ENCODE measurements at places on chromosomes 7 and 10.
A peak's percentile ranks its signal among the peaks of the same experiment; 100 is the strongest.

DNA sequence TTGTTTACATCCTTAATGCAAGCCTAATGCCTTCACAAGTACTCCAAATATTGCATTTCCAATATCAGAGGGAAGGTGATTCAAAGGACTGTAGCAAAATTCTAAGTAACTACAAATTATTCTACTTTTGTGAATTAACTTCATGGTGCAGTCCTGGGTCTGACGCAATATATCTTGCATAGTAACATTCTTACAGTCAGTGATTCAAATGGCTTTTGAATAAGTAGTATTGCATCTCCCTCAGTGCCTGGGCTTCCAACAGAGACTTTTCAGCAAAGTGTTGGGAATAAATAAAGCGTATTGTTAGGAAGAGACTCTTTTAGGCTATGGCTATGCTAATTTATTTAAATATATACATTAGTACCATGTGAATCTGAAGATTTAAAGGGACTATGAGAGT lies 564.7 kb upstream of the COBL start:
- DNase-seq: no peak

- DNase-seq: no peak
These were observed 57.4 kb downstream of the ADRB1 start for GRCh38 chr10:114100848-114101741.

DNA sequence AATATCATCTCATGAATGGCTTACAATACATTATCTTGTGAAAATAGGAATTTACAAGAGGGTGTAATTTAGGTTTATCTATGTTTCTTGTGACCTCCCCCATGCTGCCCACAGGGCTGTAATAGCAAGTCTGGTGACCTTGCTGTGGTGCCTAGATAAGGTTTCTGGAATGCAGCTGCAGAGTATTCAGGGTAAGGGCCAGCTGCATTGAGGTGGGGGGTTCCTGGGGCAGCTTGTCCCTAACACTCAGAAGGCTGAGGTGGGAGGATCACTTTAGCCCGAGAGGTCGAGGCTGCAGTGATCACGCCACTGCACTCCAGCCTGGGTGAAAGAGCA lies 5.3 kb upstream of the DHTKD1 start:
- DNase-seq: no peak

DNA sequence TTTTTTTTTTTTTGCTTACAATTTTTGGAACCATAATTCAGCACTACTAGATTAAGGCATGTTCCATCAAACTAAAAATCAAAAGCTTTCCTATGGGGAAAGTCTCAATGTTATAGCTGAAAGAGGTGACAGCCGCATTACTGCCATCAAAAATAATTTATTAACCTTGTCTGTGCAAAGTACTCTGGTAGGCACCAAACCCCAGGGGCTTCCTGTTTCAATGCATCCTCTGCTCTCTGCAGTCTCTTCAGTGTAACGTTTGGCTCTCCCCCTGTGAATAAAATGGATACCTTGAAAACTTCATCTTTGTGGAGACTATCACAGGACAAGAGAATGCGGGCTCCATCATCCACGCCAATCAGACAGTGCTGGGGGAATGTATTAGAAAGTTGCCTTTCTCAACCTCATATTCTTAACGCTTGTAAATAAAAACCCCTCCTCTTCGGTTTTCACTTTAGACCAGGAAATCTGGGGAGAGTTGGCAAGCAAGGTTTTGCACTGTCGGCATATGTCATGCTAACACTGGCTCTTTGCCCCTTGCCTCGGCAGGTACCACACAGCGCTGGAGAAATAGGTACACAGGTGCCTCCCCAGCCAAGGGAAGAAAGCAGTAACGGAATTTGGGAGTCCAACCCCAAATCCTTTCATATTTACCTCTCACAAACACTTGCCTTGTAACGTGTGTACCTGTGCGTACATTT lies 1.6 kb upstream of the NRG3 start:
- DNase-seq: no peak

DNA sequence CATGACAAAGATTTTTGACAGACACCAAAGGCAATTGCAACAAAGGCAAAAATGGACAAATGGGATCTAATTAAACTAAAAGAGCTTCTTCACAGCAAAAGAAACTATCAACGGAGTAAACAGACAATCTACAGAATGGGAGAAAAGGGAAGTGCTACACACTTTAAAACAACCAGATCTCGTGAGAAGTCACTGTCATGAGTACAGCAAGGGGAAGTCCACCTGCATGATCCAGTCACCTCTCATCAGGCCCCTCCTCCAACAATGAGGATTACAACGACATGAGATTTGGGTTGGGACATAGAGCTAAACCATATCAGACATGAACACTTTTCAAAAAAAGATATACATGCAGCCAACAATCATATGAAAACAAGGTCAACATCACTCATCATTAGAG lies 11.5 kb upstream of the PSTK start:
- no peak for DNase-seq

DNA sequence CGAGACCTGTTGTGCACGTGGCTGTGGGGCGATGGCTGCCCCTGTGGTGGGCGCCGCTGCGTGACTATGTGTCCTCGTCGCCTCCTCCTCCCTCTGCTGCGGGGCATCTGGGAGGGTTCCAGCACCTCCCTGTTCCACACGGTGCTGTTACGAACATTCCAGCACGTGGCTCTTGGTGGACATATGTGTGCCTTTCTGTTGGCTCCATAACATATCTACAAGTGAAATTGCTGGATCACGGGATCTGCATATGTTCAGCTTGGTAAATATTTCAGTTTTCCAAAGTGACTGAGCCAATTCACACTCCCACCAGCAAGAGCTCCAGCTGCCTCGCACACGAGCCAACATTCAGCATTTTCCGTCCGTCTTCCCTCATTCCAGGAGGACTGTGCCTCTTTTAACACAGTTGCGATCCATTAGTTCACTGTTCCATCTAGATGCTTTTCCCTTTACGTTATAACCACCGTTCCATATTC lies 25.1 kb downstream of the SNX8 start:
- DNase-seq: no peak

GRCh38 chr7:43586251-43586900 lies 3.5 kb downstream of the STK17A start:
- DNase-seq: peak; percentile 69

DNA sequence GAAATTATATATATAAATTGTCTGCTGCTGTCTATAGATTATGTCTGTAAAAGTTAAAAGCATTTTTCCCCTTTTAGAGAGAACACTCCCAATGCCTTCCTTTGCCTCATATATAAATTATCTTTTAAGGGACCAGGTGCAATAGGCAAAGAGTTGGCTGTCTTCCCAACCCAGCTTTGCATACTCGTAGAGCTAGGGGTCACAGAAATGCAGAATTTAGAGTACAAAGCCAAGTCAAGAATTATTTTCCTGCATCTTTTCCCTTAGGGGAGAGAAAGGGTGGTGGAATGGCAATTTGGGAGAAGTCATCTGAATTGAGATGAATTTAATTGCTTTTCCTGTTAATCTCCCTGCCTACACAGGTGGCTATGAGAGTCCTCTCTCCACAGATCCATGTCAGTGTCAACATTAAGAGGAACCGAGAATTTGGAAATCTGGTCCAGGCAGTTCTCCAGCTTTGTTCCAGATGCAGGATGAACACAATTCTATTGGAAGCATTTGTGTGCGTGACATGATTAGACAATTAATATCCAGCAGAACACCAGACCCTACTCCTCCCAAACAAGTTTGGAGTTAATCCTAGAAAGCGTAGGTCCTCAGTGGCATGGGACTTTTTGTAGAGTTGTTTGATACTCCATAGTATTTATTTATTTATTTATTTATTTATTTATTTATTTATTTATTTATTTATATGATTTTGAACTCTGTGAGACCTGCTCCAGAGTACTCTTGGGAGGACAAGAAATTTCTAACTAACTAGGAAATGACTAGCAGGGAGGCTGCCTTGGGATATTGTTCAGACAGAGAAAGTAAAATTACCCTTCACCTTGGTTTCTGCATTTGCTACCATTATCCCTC lies 80.3 kb upstream of the SKAP2 start:
- DNase-seq: no peak

GRCh38 chr10:53009961-53010907 lies 237.7 kb upstream of the MBL2 start:
- no peak for DNase-seq

- no peak for DNase-seq
These were observed 57.0 kb downstream of the CALD1 start for GRCh38 chr7:134836447-134836846.

GRCh38 chr10:71708301-71708703 lies 11.3 kb downstream of the C10orf105 start:
- peak; percentile 66 for DNase-seq

DNA sequence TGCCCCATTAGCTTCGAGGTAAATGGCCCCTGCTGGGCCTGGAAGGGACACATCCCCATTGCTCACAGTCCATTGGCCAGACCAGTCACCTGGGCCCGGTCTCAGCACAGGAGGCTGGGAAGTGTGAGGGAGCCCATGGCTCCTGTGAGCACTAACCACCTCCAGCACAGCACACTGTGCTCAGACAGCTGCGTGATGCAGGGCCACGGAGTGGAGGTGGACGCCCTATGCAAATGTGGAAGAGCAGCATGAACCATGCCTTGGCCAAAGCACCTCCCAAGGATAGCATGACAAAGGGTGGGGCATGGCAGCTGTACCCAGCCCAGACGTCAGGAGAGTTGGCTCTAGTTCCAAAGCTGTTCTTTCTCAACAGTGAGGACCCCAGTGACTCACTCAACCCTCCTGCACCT lies 120.1 kb upstream of the ZMIZ1 start:
- DNase-seq: no peak

- DNase-seq: no peak
These were observed 74.6 kb downstream of the PPP1R17 start for GRCh38 chr7:31761646-31762045.

DNA sequence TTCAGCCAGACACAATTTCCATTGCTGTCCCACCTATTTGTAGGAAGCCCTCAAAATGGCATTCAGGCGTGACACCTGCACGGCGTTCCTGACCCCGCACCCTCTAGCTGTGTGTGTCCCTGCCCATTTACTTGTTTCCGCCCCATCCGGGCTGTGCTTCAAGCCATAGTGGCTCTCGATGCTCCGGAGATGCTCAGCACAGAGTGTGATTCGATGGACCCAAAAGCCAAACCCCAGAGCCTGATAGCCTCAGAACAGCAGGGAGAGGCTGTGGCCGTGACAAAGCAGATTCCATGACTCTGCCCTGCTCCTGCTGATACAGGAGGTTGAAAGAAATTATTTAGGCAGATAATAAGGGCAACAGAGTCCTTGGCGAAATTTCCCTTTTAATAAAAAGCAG lies 13.4 kb downstream of the BUD31 start:
- DNase-seq: no peak

DNA sequence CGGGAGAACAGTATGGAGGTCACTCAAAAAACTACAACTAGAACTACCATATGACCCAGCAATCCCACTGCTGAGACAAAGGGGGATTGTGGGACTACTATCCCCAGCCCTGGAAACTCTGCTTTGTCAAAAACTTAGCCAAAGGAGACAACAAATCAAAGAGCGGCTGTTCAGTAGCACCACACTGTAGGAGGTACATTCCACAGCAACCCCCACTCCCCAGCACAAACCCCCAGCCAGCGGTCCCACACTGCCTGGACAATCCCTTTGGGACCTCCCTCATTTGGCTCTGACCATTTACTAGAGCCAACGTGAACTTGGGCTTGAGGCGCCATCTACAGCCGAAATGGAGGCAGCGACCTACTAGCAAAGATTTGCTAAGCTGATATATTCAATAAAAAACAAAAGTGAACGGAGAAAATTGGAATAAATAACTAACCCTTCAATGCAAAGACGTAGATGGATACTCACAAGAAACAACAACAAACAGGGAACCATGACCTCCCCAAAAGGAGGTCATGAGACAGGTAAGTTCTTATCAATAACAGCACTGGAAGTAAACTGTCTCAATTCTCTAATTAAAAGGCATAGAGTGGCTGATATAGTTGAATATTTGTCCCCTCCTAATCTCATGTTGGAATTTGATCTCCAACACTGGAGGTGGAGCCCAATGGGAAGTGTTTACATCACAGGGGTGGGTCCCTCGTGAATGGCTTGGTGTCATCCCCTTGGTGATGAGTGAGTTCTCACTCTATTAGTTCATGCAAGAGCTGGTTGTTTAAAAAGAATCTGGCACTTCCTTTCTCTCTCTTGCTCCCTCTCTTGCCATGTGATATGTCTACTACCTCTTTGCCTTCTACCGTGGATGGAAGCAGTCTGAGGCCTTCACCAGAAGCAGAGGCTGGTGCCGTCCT lies 119.0 kb upstream of the KCNMA1 start:
- no peak for DNase-seq

DNA sequence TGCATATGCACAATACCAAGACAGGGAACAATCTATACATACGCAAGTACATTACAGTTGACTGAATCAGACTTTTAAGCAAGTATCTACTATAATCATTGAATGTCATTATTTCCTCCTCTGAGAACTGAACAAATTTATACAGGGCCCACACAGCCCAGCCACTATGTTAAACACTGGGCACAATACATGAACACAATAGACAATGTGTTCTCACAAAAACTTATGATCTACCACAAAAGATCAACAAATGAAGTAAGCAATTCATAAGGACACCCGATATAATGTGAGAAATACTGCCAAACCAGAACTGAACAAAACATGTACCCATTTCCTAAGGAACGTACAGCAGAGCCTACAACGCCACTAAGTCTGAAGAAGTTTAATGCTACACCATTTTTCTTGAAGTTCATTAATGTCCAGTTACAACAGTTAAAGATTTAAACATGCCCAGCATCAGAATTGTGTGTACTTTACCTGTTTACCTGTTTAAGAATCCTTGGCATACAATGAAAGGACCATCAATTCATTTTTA lies 31.5 kb downstream of the SHTN1 start:
- no peak for DNase-seq

GRCh38 chr7:37259319-37259821 lies 189.3 kb downstream of the ELMO1 start:
- DNase-seq: no peak

DNA sequence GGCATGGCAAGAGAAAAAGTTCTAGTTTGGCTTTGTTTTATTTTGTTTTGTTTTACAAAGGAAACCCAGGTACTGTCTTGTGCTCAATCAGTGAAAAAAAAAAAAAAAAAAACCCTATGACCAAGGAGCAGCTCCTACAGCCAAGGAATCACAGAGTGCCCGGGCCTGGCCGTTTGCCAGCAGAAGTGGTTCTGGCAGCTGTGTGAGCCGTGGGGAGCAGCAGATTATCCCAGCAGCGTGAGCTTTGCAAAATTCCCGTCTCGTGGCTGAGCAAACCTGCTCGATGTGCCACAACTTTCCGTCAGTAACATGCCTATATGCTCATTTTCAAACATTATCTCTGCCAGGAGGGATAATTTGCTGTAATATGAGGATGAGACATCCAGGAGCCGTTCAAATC lies 293.7 kb downstream of the POU6F2 start:
- no peak for DNase-seq

GRCh38 chr7:93228302-93228701 lies 2.0 kb upstream of the HEPACAM2 start:
- peak; percentile 78 for DNase-seq

DNA sequence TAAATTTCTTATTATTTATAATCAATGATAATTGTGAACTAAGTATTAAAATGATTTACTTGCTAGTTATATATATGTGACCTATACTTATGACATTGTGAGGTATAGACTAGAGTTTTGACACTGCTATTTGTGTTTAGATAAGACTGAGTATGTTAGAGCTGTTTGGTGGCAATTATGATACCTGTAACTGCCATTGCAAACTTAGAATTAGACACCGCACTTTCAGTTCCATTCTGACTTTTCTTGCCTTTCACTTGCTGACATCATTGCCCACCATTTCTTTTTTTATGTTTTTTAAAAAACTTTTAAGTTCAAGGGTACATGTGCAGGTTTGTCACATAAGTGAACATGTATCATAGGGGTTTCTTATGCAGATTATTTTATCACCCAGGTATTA lies 214.5 kb downstream of the MBL2 start:
- DNase-seq: no peak

Data from CD4-positive, alpha-beta T cell treated with Interleukin-12 subunit alpha and Interleukin-12 subunit beta, for 1 hour (primary cell).